ENCODE measurements at places on chromosomes 7 and 10.

DNA sequence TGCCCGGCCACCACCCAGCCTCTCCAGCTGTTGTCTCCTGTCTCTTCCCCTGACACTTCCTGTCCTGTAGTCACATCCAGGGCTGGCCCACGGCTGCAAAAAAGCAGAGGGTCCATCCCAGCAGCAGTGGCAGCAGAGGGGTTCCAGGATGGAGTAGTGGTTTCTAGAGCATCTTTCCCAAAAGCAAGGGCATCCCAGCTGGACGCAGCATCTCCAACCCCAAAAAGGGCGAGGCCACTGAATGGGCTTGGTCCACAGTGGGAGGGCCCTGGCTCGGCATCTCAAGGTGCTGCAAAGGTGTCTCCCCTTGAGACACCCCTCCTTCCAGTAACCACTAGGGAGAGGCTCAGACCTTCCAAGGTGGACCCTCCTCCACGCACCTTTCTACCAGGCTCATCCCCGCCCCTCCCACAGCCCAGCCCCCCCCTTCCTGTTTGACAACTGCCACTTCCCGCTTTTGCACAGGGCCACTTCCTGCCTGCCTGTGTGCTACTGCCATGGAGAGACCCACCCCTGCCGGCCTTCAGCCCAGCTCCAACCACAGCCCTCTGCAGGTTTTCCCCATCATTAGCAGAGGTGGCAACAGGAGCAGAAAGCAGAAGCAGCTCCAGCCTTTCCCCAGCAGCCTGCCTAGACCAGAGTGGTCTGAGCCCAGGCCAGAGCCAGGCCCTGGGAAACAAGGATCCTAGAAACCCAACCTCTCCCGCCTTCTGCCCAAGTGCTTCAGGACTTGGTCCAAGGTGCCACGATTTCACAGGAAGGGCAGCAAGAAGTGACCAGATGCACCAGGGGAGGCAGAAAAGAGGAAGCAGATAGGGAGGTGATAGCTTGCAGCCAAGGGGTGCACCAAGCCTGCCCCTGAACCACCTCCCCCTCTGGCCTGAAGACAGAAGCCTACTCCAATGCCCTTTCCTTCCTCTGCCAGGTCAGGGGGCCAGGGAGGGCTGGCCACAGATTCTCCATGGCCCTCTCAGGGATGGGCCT is 8.6 kb downstream of the CAMK2G start:
- DNase-seq = peak; percentile 34

GRCh38 chr7:109864230-109864629 is 1226.7 kb upstream of the LRRN3 start:
- DNase-seq = no peak

GRCh38 chr10:74827045-74827441 is 643 bp downstream of the KAT6B start:
- DNase-seq = no peak

- DNase-seq = no peak
Observed at GRCh38 chr10:106534441-106534840, 630.1 kb downstream of the SORCS1 start.

- DNase-seq = no peak
Observed at GRCh38 chr7:123126171-123126570, 73.6 kb downstream of the SLC13A1 start.

DNA sequence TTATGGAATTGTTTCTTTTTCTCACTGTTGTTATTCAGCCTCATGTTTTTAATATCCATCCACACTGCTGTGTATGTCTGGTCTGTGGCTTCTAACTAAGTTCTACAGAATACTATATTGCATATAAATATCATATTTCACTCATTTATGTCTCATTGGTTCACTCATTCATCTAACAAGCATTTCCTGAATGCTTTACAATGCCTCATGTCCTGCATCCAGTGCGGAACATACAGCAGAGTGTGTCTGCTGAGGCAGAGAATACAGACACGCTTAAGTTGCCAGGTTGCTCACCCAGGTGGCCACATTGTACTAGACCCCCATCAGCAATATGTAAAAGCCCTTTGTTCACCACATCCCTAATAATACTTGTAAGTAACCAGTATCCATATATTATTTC is 111.8 kb upstream of the CNTNAP2 start:
- DNase-seq = no peak

GRCh38 chr10:22805304-22805703 is 90.9 kb upstream of the PIP4K2A start:
- no peak for DNase-seq

GRCh38 chr7:89757910-89758309 is 396.4 kb upstream of the STEAP1 start:
- no peak for DNase-seq

GRCh38 chr7:22482503-22482902 is 17.5 kb downstream of the STEAP1B start:
- no peak for DNase-seq

- DNase-seq = no peak
Observed at GRCh38 chr10:97336942-97337831, 2.7 kb upstream of the FRAT2 start.

- no peak for DNase-seq
Observed at GRCh38 chr7:55690-56248, 136.6 kb upstream of the FAM20C start.

- no peak for DNase-seq
Observed at GRCh38 chr7:133945497-133945896, 181.6 kb upstream of the LRGUK start.

- DNase-seq = no peak
Observed at GRCh38 chr7:4800926-4801838, 25.8 kb downstream of the AP5Z1 start.

DNA sequence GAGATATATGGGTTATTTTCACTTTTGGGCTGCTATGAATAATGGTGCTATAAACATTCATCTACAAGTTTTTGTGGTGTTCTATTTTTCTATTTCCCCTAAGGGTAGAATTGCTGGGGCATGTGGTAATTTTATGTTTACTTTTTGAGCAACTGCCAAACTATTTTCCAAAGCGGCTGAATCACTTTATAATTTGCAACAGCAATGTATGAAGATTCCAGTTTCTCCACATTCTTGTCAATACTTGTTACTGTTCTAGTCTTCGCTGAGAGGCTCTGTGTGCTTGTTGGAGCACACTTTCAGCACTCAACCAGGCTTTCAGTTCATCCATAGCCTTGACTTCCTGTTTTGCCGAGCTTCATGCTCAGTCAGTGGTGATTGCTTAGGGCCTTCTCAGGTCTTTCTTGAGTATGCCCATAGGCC is 39.0 kb downstream of the ADK start:
- no peak for DNase-seq
